Cardiac septum (tissue), 1 donor: ENCODE measurements at places on chromosomes 7 and 10.

GRCh38 chr10:30834153-30834552, 197.5 kb downstream of the ZNF438 start:
- DNase-seq: no peak

DNA sequence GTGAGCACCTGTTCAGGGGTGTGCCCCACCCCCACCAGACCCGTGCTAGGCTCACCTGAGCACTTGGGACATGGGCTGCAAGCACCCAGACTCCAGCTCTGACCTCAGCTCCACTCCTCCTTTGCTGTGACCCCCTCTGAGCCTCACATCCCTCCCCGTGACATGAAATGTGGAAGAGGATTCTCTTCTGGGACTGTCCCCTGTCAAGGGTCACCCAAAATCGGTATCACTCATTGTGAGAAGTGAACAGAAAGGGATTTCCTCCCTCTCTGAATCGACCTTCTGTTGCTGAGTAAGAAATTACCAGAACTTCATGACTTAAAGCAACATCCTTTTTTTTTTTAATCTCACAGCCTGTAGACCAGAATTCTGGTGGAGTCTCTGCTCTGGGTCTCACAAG, 6.2 kb upstream of the CHST15 start:
- no peak for DNase-seq

- no peak for DNase-seq
Measured at GRCh38 chr7:126658684-126659083, 594.1 kb downstream of the GRM8 start.

- DNase-seq: no peak
Measured at GRCh38 chr7:116322541-116322940, 112.2 kb downstream of the TES start.

DNA sequence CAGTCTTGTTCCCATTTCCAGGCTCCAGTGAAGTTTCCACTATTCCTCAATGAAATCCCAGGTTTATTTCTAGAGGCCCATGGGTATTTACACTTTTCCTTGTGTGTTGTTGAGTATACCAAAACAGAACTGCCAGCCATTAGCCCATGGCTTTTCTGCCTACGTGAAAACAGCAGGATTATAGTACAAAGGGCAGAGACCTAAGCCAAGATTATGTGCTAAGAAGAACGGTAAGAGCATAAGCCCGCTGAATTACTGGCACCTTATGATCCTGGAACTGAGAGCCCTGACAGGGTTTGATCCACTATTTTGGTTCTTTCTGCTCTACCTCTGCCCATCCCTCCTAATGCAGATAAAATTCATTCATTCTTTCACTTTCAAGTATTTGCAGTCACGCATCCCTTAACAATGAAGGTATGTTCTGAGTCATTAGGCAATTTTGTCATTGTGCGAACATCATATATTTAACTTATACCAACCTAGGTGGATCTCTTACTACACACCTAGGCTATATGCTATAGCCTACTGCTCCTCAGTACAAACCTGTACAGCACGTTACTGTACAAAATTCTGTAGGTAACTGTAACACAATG, 16.0 kb downstream of the SEMA3C start:
- DNase-seq: no peak

DNA sequence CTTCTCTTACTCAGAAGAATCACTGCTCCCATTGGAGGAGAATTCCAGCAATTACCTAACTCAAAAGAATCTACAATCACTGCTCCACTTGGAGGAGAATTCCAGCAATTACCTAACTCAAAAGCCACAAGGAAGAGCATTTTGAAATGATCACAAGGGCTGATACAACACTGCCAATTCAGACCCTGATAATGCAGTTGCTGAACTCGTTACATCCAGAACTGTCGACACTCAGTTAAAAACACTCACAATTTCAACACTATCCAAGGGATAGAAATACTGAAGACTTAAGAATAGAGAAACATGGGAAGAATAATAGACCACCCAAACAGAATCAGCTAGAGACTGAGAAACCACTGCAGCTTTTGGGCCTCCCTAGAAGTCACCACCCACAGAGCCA, 27.8 kb downstream of the AFAP1L2 start:
- no peak for DNase-seq
